ENCODE measurements at places on chromosomes 12 and 14.

DNA sequence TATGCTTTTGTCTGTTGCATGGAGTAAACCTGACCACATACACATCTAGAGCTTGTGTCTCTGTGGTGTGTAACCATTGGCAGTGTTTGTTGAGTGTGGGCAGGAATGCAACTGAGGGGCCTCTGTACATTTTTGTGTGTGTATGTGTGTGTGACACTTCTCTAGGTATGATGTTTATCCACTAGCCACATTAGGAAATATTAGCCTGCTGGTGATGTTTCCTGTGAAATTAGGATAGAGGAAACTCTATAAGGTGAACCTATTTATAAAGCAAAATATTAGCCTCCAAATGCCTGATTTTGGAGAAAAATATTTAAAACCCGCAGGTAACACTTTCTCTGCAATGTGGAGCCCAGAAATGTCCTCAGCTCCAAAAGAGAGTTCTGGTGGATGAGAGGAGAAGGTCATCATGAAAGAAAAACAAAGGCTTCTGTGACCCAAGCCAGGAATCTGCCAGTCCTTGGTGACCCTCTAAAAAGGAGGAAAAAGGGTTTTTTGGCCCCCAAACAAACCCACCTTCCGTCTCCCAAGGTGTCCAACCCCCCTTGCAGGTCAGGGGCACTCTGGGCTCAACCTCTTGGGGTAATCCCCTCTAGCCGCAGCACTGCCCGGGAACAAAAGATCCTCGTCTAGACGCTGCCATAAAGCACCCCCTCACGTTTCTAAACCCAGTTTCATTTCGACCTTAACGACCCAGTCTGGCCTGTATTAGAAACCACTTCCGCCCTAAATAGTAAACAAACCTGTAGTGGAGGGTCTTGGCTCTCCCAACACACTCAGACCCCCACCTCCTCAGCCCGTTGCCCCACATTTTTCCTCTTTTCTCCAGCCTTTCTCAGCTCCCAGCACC, 3.1 kb upstream of the HOTAIR start:
- no peak for DNase-seq

DNA sequence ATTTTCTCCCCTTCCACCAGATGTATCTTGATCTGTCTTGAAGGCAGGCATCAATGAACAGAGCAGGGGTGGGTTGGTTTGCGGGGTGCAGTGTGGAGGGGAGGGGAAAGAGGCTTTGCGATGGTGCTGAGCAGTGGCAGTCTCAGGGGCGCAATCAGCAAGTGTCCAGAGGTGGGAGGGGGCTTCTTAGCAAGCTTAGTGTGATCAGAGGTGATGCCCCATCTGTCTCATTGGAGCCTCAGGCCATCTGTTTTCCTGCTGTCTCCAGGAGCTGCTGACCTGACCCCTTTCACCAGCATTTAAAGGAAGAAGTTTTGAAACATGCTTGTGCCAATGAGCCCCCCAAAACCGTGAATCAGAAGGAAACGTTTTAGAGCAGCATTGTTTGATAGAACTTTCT, 187.7 kb upstream of the LHX5 start:
- no peak for DNase-seq

GRCh38 chr14:77208291-77208978, 26.8 kb downstream of the TMEM63C start:
- DNase-seq = peak; percentile 44

DNA sequence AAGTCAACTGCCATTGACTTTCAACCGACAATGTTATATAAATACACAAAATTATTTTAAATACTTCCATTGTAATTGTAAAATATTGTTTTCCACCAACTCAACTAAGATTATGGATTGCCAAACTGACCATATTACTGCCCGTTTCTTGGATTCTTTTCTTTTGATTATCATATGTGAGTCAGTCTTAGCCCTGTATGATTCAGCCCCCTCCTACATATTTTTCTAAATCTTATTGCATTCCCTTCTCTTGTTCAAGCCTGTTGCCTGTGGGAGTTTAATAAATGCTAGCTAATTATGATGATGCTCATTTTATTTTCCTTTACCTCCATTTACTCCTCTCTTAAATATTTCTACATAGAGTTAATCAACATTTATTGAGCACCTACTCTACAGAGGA, 6.8 kb downstream of the RASSF9 start:
- no peak for DNase-seq

- DNase-seq = no peak
These were observed 170.6 kb upstream of the MDGA2 start for GRCh38 chr14:47846008-47846407.

DNA sequence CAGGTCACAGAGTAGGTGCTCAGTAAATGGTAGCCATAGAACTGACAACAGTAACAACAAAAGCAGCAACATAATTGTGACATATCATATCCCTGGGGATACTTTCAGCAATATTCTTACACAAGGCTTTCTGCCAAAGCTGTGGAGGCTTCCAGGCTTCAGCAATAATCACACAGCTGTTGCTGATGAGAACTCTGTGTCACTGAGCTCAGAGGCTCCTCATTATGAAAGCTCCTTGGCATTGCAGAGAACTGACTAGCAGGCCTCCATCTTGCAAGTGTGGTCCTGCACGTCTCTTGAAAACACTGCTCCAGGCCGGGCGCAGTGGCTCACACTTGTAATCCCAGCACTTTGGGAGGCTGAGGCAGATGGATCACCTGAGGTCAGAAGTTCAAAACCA, 97.3 kb upstream of the BTG1 start:
- no peak for DNase-seq

- no peak for DNase-seq
These were observed 272 bp downstream of the HECTD1 start for GRCh38 chr14:31207287-31207754.

- peak; percentile 58 for DNase-seq
These were observed 55.6 kb downstream of the SYNE3 start for GRCh38 chr14:95460647-95461478.

- no peak for DNase-seq
These were observed 275.3 kb downstream of the CCER1 start for GRCh38 chr12:90679674-90680073.

DNA sequence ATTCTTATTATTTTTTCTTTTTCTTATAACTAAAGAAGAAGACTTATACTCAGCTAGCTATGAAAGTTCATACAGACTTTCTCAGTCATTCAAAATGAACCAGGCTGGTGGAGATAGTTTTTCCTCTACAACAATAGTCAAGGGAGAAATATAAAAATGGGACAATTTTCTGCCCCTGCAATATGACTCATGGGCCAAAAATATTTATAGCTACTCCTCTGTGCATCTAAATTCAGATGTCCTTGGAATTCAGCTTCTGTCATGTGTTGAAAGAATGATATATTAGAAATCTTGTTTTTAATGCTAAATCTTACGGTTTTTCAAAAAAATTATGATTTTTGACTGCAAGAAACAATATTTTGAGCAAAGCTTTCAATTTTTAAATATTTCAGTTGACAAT, 237.2 kb upstream of the SYT10 start:
- DNase-seq = no peak

GRCh38 chr14:66508547-66508845, 549 bp downstream of the GPHN start:
- no peak for DNase-seq

GRCh38 chr14:28599191-28599590, 167.4 kb upstream of the FOXG1 start:
- no peak for DNase-seq

GRCh38 chr12:95601091-95601961, 50.0 kb upstream of the USP44 start:
- no peak for DNase-seq

DNA sequence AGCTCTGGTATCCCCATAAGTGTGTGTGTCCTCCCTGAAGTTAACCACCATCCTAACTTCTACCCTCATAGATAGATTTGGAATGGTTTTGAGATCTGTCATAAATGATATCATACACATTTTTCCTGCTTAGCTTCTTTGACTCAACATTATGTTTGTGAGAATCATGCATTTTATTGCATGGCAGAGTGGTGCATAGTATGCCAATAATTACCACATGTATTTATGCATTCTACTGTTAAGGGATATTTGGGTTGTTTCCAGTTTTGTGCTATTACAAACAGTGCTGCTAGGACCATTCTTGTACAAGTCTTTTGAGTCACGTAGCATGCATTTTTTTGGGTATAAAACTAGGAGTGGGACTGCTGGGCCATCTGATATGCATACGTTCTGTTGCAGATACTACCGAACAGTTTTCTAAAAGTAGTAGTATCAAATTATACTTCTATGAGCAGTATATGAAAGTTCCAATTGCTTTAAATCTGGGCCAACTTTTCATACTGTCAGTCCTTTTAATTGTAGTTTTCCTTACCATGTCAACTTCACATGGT, 13.4 kb downstream of the GRIP1 start:
- DNase-seq = no peak

DNA sequence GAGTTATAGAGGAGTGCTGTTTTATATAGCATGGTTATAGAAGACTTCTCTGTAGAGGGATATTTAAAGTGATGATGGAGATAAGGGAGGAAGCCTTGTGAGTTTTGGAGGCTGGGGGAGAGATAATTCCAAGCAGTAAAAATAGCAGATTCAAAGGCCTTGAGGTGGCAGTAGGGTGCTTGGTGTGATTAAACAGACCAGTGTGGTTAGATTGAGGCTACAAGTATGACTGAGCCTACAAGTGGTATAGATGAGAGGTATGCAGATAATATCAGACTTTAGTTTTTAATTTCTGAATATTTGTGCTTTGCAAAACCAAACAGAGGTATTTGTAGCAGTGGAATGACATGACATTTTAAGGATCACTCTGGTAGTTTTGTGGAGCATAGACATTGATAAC, 20.3 kb downstream of the FANCM start:
- no peak for DNase-seq

DNA sequence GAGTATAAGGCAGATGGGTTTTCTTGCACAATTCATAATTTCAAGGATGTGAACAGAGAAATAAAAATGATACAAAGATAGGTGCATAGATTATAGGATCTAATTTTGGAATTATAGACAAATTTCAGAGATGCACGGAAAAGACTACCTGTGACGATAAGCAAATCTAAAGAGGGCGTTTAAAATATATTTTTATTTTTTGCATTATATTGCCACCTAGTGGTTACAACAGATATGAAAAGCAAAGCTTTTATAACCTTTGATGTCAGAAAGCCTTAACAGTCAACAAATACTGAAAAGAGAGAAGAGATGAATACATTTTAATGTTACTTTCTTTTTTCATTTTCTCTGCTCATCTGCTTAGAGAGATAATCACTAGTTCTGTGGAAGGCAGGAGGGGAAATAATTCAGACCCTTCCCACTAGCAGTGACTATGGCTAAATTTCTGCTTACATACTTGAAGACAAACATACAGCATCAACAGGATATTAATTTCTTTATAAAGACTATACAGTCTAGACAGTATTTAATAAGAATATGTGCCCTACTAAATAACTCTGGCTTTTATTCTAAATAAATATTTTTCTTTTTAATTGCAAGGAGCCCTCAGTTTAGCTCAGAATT, 46.3 kb downstream of the NTS start:
- DNase-seq = peak; percentile 10

- no peak for DNase-seq
These were observed 988.6 kb upstream of the TMEM132C start for GRCh38 chr12:127278351-127278750.

DNA sequence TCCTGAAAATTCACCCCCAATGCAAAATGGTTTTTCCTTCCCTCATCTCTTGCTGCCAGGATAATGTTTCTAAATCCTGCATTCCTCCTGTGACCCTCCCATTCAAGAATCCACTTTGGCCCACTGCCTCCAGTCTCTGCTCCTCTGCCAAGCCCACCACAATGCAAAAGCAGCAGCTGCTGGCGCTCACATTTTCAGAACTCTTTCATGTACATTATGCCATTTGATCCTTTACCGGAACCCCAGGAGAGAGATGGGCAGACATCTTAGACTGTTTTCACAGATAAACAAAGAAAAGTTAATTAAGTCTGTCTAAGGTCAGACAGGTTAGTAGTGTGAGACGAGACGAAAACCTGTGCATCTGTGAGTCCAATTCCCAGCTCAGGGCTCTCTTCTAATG, 12.9 kb downstream of the LRIG3 start:
- no peak for DNase-seq

DNA sequence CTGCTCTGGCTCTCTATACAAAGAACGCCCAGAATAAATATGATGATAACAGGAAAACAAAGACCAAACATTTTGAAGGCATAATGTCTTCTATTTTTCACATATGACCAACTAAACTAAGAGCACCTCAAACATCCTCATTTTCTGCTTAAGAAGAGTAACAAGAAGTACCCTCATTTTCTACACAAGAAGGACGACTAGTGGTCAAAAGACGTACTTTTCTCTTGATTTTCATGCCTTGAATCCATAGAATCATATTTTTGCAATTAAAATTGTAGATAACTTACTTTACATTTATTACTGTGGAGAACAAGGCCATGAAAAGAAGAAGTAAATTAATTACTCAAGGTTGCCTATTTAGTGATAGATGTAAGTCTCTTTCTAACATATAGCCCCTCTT, 358.6 kb downstream of the DUSP6 start:
- peak; percentile 64 for DNase-seq

DNA sequence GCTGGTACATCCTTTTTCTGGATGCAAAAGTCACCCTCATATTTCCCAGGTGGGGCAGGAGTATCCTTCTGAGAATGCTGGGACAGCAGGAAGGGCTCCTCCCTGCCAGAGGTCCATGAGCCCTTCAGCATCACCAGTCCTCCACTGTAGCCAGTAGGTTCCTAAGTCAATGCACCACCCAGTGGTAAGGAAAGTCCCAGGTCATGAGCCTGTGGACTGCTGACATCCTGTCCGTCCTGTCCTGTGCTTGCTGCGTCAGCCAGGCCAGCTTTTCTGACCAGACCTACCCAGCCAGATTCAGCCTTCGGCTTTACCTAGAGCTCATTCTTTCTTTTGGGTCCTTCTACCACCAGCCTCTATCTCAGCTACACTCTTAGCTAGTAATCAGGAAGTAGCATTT, 23.0 kb upstream of the ACTN1 start:
- no peak for DNase-seq

GRCh38 chr12:25347716-25348592, 97.2 kb upstream of the KRAS start:
- no peak for DNase-seq

DNA sequence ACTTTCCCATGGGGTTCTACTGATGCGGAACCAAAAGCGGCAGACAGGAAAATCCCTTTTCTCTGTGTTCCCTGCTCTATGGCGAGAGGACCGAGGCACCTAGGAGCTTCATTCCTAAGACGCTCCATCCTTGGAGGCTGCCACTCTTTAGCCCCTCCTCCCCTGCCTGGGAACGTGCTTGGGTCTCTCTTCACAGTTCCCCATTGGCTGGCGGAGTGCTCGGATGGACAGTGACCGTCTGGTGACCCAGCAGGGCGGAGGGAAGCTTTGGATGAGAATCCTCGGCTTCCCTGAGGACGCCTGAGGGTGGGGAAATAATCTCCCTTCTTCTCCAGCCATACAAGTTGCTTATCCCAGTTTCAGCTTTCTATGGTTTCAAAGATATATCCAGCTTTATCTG, 37.3 kb downstream of the KCNA5 start:
- DNase-seq = no peak

Data from H4 (cell line).